Activated CD4-positive, alpha-beta T cell treated with anti-CD3 and anti-CD28 coated beads, Interleukin-2, amount 10 ng/mL, durations not matched to agents 7 days and 5 days (primary cell): ENCODE measurements at places on chromosomes 4 and X. TPM values are rescaled to one million over a fixed set of nuclear protein-coding genes. Genes with fewer than 3 reads are reported as not detected.

DNA sequence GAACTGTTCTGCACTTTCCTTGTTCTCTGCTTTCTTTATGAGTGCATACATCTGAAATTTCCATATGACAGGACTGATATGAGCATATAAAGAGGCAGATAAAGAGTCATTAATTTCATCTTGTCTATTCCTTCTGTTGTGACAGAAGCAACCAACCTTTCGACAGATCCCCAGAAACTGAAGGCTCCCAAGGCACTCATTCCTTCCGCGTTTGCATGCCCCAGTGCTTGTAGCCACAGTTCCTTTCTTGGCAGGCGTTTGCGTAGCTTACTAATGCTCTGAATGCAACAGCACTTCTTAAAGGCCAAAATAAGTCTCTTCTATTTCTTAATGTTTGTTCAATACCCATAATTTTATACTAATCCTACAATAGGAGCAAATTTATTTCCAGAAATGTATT is 94.0 kb upstream of the TBL1X start:
- DNase-seq: no peak

The UGT8 gene
- total RNA-seq: 0.19 TPM

DNA sequence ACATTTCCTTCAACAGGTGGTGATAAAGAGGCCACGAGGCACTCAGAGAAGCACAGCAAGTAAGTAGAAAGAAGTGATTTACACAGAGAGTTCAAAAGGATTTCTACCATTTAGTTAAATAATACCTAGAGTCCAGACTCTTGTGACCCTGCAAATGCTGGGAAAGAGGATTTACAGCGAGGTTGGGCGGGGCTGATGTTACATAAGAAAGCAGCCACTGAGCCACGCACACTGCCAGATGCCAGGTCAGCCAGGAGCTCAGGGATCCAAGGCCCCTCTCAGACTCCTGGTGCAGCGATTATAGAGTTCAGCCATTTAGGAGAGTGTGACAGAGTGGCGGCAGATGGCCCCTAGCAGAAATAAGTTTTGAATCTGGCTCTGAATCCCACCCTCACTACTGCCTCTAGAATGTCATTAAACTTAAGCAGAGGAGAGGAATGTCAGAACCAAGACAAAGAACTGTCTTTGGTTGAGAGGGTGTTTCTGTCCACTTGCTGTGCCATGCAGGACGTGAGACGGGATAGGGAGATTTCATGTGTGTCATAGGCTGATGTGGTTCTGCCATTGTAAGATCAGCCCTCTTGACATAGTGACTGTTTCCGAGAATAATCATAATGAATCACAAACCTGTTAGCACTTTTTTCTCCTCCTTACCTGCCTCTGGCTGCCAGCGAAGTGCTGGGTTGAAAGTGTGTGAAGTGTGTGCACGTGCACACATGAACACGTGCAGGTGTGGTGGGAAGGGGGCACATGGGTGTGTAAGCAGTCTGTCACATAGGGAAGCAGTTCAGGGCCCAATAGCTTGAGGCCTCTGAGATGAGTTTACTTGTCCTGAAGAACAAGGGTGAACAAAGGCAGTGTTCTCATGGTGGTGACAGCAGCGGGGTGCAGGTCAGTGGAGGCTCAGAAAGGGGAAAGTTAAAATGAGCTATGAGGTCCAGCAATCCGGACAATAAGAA is 50.1 kb downstream of the MFAP3L start:
- no peak for DNase-seq

- no peak for DNase-seq
These were observed 27.3 kb downstream of the ASB5 start for GRCh38 chr4:176241703-176242102.

DNA sequence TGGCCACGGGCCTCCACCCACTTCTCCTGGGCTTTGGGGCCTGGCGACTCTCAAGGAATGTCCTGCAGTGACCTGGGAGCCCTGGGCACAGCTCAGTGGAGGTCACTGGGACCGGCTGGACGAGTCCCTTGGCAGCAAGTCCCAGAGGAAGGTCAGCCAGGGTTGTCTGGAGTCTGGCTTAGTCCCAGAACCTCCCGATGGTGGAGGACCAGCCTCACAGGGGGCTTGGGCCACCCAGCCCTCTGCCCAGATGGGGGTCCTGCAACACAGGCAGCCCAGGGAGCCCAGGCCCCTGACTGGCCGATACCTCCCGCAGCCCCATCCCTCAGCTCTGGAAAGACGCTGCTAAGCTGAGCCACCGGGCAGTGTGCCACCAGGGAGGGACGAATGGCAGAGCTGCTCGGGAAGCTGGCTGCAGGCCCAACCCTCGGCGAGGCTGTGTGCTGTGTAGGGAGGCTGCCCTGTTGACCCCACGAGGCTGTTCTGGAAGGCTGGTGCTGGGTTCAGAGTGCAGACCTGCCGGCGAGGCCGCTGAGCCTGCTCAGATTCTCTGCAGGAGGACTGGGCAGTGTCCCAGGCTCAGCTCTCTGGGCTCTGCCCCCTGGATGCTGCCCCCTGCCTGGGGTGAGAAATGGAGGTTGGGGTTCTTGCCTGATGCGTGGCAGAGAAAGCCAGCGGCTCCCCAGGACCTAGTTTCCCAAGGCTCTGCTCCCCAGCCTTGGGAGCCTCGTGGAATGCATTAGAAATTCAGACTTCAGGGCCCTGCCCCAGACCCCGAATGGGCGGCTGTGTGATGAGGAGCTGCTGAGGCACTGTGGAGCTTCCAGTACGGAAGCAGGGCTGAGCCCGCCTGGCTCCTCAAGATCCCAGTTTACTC is 61.7 kb downstream of the ADRA2C start:
- no peak for DNase-seq

DNA sequence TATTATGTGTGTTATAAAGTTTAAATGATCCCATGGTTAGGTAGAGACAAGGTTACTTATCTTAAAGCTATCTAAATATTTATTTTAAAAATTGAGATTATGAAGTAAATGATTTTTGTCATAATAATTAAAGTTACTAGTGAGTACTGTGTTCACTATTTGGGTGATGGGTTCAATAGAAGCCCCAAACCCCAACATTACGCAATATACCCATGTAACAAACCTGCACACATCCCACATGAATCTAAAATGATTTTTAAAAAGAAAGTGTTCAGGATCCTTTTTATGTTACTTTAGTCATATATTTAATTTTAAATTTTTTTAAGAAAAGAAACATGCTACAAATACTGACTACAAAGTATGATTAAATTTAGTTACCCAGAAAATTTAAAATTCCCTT is 193.9 kb downstream of the TLL1 start:
- DNase-seq: no peak

The XG gene
- not detected for total RNA-seq

GRCh38 chr4:159267869-159268285 is 165.0 kb downstream of the RAPGEF2 start:
- DNase-seq: no peak

The USP17L26 gene
- not detected for total RNA-seq

- DNase-seq: no peak
These were observed 95.1 kb downstream of the RASL11B start for GRCh38 chr4:52957220-52957686.

- no peak for DNase-seq
These were observed 186.9 kb downstream of the CAMK2D start for GRCh38 chr4:113574636-113575103.

The IQSEC2 gene
- 0.12 TPM for total RNA-seq

DNA sequence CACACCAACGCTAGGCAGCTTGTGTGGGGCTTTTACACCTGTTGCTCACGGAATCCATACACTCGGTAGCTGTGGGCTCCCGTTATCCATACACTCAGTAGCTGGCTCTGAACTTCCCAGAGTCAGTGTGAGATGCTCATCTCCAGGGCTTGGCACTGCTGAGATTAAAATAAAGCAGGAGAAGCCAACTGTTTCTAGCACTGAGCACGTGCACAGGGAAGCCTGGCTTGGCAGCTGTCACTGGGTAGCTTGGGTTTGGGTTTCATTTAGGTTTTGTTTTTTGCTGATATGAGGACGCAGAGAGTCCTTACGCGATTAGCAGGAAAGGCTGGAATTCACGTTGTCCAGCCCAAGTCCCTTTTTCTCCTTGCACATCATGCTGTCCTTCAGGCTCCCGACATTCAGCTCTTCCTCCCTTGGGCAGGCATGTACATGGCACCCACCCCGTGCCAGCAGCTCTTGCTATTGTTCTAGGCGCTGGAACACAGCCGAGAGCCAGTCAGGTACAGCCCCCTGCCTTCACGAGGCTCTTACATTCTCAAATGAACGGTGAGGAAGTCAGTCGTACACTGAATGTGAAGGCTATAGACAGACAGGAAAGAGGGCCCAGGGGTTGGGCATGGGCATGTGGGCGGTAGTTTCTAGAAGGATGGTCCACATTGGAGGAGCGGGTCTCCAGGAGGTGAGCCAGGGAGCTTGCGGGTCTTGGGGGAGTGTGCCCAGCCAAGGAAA is 25.9 kb downstream of the NSG1 start:
- no peak for DNase-seq

DNA sequence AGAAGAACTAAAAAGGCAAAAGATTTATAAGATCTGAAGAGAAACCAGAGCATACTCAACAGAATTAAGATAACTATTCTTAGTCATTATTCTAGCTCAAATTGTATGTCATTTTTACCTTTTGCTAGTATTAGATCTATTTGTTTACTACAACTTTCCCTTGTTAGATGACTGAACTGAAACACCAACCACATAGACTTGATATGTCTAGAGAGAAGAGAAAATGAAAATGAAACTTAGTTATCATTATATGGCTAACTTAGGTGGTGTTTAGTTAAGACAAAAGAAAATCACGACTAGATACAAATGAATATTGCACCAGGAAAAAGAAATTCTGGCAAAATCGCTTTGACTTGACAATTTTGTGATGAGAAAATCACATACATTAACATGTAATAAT is 690.8 kb downstream of the PCDH18 start:
- no peak for DNase-seq

DNA sequence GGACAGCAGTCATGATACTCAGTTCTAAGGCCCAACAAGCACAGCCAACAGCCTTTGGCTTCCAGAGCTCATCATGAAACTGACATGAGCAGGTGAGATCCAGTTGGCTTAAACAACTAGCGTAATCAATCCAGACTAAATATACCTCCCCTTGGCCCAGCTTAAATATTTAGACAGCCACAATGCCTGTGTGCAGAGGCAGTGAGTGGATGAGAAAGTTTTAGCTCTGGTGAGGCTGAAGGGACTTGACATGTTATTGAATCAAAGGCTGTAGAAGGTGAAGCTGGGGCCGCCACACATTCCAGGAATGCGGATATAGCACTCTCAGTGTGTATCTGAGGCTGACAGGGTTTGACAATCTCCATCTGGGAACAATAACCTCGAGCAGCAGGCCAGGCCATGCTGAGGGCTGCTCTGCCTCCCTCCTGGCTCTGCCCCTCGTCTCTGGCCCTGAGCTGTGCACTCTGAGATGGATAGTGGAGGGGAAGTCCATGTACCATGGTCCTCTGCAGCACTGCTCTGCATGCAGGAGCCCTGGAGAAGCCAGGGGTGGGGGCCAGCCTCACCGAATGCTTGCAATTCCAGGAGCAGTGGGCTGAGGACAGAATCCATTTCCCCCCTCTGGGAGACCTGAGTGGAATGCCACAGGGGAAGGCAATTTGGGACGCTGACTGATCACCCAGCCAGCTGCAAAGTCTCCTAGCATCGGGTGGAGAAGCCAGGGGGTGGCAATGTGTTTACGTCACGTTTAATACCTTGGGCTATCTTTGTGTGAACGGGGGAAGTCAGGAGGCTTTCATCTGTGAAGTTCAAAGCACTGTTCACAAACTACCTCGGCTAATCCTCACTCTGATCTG is 37.3 kb upstream of the RASL11B start:
- DNase-seq: no peak
